Right ventricle myocardium inferior (tissue), 1 donor: ENCODE measurements at places on chromosomes 12 and 14. TPM values are rescaled to one million over a fixed set of nuclear protein-coding genes. Genes with fewer than 3 reads are reported as not detected.

DNA sequence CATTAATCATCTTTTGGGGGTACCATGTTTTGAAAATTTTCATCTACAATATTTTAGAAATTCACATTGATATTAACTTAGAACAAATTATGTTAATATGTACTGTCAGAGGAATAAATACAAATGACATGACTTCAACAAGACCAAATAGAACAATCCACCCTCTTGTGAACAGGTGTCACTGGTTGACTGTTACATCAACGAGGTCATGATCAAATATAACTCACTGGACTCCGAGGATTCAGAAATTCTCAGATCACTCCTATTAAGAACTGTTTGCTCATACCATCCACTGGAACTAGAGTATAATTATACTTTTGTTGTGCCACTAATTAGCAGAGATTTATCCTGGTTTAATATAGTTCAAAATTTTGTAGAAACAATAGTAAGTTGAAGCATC, 318.8 kb downstream of the PRKD1 start:
- no peak for DNase-seq

The LETMD1 gene
- total RNA-seq: 17.0 TPM

GRCh38 chr14:37843954-37844607, 248.7 kb downstream of the TTC6 start:
- DNase-seq: no peak

The PGF gene
- 6.5 TPM for total RNA-seq

DNA sequence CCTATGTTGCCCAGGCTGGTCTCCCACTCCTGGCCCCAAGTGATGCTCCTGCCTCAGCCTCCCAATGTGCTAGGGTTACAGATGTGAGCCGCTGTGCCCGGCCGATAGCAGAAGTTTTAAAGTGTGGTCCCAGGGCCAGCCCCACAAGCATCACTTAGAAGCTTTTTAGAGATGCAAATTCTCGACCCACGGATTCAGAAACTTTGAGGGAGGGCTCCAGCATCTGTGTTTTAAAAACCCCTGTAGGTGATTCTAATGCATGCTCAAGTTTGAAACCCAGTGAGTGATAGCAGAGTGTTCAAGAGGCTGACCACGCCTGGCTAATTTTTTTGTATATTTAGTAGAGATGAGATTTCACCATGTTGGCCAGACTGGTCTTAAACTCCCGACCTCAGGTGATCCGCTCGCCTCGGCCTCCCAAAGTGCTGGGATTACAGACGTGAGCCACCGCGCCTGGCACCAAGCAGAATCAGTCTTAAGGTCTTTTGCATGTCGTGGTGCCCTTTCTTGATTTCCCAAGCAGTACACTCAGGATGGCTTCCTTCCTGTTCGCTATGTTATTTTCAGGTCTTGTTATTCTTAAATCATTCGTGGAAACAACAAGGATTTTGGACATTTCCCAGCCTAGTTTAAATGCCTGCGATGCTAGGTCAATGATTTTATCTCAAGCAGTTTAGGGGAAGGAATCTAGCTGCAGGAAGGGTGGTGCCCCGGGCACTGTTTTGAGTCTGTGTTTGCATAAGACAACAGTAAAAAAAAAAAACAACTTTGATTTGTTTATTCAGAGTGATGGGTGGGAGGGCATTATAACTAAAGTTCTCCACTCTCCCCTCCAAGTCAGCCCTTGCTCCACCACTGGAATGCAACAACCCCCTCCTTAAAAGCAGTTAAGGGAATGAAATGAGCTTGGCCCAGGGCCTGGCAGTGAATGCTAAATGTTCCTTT, 9.2 kb upstream of the RILPL2 start:
- no peak for DNase-seq

The CCDC177 gene
- not detected for total RNA-seq

DNA sequence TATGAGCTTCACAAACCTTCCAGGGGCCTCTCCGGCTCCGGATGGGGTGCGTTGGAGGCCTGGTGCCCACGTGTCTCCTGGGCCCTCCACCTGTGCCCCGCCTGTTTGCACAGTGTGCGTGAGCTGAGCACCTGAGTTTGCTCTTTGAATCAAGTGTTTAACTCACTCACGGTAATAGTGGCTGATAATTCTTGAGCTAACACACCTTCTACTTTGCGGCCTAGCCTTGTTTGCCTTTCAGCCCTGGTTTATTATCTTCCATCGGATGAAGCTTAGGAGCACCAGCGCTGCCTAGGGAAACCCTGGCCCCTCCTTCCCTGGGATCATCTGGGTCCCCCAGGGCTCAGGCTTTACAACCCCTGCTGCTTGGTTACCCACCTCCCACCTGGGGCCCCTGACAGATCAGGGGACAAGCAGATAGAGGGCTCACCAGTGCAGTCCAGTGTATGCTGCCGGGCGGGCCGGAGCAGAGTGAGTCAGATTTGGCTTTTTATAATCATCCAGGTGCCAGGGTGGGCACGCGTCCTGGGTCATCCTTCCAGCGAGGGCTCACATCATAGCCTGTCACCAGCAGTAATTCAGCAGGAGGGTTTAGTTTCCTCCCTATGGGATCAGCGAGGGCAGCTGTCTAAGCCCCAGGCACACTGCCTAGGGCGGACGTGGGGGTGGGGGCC, 62.8 kb upstream of the RFLNA start:
- DNase-seq: no peak

GRCh38 chr14:49659526-49660455, 24.7 kb upstream of the DNAAF2 start:
- no peak for DNase-seq

The TMBIM4 gene
- total RNA-seq: 67.6 TPM

The LMNTD1 gene
- total RNA-seq: not detected

DNA sequence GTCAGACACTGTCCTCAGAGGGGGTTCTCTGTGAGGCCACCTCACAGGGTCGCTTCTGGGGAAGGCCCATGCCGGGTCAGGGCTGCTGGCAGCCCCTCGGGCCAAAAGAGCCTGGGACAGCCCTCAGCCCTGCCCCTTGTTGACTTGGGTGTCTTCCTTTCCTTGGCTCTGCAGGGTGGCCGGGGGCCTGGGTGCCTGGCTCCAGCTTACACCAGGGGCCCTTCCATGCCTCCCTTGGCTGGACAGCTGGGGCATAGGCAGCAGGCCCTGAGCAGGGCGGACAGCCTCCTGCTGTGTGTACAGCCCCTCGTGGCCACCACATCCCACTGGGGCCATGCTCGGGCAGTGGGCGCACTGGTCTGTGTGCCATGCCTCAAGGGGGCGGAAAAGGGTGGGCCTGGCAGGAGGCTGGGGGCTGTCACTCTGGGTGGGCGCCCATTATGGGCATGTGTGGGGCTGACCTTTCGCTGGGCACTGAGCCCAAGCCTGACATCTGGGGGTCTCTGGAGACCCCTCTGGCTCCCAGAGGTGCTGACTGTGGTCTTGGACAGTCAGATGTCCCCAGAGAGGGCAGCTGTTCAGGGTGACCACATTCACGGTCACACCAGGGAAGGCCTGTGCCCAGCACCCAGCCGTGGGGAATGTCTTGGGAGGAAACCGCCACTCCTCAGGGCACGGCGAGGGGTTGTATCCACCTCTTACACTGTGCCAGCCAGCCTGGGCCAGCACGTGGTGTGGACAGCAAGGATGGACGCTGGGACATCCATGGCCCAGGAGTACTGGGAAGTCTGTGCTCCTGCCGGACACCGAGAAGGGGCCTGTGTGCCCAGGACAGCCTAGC, 313.3 kb downstream of the TMEM121 start:
- no peak for DNase-seq

DNA sequence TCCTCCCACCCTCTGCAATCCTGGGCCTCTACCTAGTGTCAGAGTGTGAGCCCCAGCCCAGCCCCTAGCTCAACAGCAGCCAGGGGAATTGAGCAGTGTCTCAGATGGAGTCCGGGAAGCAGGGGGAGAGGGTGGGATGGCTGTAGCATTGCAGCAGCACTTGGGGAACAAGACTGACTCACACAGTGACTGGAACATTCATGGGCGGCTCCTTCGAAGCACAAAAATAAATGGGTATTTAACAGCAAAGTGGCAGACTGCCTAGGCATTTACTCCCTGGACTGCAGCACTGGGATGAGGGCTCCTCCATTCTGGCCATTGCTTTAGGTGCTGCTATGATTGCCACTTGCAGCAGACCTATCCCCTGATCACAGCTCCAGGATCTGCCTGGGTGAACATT, 46.0 kb upstream of the STK38L start:
- no peak for DNase-seq

DNA sequence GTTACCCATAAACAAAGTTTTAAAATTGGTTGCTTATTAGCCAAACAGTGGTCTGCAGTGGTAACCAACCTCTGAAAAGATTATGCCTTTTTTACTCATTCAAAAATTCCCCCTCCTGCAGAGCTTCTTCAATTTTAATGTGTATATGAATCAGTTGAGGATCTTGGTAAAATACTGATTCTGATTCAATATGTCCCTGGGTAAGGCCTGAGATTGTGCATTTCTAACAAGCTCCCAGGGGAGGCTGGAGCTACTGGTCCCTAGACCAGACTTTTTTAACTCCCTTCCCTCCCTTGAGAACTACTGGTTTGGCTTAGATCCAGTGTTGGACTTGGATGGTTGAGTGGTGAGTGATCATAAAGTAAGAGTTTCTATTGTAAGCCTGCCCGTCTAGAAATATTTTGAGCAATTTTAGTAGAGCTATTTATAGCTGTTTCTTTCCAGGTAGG, 90.2 kb downstream of the FUT8 start:
- no peak for DNase-seq

DNA sequence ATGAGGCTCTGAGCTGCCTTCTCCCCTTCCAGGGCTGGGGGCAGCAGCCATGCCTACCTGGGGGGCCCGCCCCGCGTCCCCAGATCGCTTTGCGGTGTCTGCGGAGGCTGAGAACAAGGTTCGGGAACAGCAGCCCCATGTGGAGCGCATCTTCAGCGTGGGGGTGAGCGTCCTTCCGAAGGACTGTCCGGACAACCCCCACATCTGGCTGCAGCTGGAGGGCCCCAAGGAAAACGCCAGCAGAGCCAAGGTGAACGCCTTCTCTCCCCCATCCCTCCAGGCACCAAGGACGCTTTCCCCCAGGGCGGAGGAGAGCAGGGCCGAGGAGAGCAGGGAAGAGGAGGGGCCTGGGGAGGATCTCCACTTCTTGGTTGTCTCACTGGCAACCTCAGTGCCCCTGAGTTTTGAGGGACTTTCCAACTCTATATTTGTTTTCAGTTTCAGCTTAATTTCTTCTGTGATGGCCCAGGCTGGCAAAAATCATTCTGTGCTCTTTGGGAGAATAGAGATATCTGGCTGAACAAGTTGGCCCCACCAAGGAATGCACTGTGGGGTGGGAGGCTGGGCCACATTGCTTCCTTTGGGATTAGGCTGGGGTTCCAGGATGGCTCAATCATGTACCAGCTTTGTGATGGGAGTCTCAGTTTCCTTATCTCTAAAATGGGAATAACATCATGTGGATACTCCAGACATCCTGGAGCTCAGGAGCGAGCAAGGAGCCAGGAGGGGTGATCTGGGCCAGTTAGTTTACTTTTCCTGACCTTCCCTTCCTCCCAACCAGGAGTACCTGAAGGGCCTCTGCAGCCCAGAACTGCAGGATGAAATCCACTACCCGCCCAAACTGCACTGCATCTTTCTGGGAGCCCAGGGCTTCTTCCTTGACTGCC, 1.2 kb downstream of the KHNYN start:
- no peak for DNase-seq

DNA sequence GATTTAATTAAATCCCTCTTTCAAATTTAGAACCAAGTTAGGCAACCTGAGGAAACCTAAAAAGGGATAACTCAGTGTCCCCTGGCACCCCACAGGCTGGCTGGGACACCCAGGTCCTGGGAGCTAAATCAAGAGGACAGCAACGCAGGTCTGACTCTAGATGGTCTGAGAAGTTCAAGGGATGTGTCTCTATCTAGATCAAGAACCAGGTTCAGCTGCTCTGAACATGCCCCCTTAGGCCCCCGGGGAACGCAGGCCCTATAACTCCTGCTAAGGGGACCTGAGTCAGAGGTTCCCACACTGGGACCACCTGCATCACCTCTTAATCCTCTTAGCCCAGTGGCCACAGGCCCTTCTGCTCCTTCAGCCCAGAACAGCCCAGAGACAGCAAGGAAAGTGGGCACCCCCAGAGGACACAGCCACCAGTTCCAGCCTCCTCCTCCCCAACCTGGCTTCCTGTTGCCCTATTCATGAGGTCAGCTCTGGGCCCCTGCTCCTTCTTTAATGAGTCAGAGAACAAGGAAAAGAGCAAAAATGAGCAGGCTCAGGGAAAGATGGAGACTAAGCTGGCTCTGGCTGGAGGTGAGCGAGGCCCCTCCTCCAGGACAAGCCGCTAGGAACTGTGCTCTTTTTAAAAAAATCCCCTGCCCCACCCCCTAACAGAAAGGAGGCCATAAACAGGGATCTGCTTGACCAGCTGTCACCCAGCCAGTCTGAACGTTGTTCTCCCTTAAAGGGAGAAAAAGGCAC, 10.8 kb downstream of the PITPNM2 start:
- no peak for DNase-seq

DNA sequence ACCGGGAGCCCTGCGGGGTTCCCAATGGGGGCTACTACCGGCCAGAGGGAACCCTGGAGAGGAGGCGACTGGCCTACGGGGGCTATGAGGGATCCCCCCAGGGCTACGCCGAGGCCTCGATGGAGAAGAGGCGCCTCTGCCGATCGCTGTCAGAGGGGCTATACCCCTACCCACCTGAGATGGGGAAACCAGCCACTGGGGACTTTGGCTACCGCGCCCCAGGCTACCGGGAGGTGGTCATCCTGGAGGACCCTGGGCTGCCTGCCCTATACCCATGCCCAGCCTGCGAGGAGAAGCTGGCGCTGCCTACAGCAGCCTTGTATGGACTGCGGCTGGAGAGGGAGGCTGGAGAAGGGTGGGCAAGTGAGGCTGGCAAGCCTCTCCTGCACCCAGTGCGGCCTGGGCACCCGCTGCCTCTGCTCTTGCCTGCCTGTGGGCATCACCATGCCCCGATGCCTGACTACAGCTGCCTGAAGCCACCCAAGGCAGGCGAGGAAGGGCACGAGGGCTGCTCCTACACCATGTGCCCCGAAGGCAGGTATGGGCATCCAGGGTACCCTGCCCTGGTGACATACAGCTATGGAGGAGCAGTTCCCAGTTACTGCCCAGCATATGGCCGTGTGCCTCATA, 9.7 kb downstream of the TNS2 start:
- no peak for DNase-seq

GRCh38 chr12:56645201-56645716, 525 bp downstream of the ATP5F1B start:
- no peak for DNase-seq

The FLRT2 gene
- 3.4 TPM for total RNA-seq

The EML5 gene
- total RNA-seq: 0.27 TPM

- no peak for DNase-seq
Observed at GRCh38 chr12:5012337-5012736, 31.3 kb upstream of the KCNA5 start.
